ENCODE measurements at places on chromosomes 2 and 18. TPM values are rescaled to one million over a fixed set of nuclear protein-coding genes. Genes with fewer than 3 reads are reported as not detected.

Gene TLX2
- 0.10 TPM for total RNA-seq

Gene TNFAIP6
- not detected for total RNA-seq

Gene PID1
- not detected for total RNA-seq

Gene PPP1R1C
- total RNA-seq, result not detected

Gene OTOS
- not detected for total RNA-seq

Gene G6PC2
- not detected for total RNA-seq

Gene PTMA
- 2,162 TPM for total RNA-seq

Gene TMEM37
- not detected for total RNA-seq

- H3K4me1 ChIP-seq, result peaks cover 12% of the 10 kb centered on the region
- no peaks in the 10 kb centered on the region for H3K36me3 ChIP-seq
- no peak for DNase-seq
These were observed 616.6 kb downstream of the ZEB2 start for GRCh38 chr2:143903172-143903856.

GRCh38 chr2:191247381-191248057 is 2.3 kb downstream of the MYO1B start:
- no peak overlapping the region for H3K27ac ChIP-seq
- H3K27me3 ChIP-seq, result no peaks in the 10 kb centered on the region
- H3K4me3 ChIP-seq, result no peak overlapping the region

GRCh38 chr2:197613509-197613987 is 61.8 kb downstream of the RFTN2 start:
- H3K4me3 ChIP-seq, result no peak overlapping the region
- H3K36me3 ChIP-seq, result no peaks in the 10 kb centered on the region
- no peaks in the 10 kb centered on the region for H3K27me3 ChIP-seq
- peaks cover 11% of the 10 kb centered on the region for H3K4me1 ChIP-seq
- DNase-seq, result no peak
- no peak overlapping the region for H3K27ac ChIP-seq

DNA sequence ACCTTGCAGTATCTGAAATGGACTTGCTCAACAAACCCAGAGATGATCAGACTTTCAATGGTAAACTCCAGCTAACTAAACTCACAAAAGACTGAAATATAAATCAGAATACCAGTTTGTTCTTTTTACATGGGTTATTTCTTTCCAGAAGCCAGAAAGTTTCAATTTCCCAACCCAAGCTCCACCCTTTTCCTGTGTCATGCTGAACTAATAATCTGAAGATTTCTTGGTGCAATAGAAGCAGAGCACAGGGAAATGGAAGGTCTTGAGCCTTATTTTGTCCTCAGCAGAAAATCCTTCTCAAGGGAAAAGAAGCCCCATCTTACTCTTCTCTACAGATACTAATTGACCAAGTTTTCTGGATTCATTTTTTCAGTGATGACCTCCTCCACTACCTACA is 93.3 kb upstream of the PAPOLG start:
- no peak overlapping the region for H3K4me3 ChIP-seq
- no peak for DNase-seq
- H3K27me3 ChIP-seq, result peaks cover 6% of the 10 kb centered on the region
- no peak overlapping the region for H3K27ac ChIP-seq
- no peaks in the 10 kb centered on the region for H3K4me1 ChIP-seq

- H3K27me3 ChIP-seq, result peaks cover 2% of the 10 kb centered on the region
- H3K4me1 ChIP-seq, result no peaks in the 10 kb centered on the region
- no peaks in the 10 kb centered on the region for H3K36me3 ChIP-seq
- H3K4me3 ChIP-seq, result no peak overlapping the region
These were observed 52.3 kb downstream of the TCF7L1 start for GRCh38 chr2:85185431-85185940.

DNA sequence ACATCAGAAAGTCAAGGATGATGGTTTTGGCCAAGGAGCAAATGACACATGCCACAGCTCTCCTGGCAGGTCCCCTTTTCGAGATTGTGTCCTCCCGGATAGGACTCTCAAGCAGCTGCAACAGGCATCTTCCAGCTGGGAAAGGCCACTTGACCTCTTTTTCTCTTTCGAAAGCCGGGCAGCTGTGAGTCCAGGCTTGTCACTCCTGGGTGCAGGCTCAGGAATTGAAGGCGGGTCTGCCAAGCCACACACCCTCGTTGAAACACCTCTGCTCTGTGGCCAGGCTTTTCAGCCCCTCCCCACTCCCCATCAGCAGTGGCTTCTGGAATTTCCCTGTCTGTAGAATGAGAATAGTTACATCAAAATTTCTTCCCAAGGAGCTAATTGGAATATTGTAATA is 98.0 kb downstream of the CCDC138 start:
- no peak overlapping the region for H3K4me3 ChIP-seq
- peaks cover 10% of the 10 kb centered on the region for H3K36me3 ChIP-seq
- no peaks in the 10 kb centered on the region for H3K4me1 ChIP-seq
- H3K27ac ChIP-seq, result no peak overlapping the region
- no peaks in the 10 kb centered on the region for H3K27me3 ChIP-seq
- no peak for DNase-seq

- H3K36me3 ChIP-seq, result peaks cover 4% of the 10 kb centered on the region
- no peak overlapping the region for H3K4me3 ChIP-seq
- no peak for DNase-seq
These were observed 878.3 kb upstream of the ID2 start for GRCh38 chr2:7803515-7803914.

- H3K36me3 ChIP-seq, result no peaks in the 10 kb centered on the region
- H3K27ac ChIP-seq, result no peak overlapping the region
- no peaks in the 10 kb centered on the region for H3K27me3 ChIP-seq
- no peak overlapping the region for H3K4me3 ChIP-seq
These were observed 188.1 kb upstream of the ETAA1 start for GRCh38 chr2:67208887-67209500.

- H3K36me3 ChIP-seq, result no peaks in the 10 kb centered on the region
- peaks cover 3% of the 10 kb centered on the region for H3K4me1 ChIP-seq
- H3K4me3 ChIP-seq, result peak overlapping the region; percentile 71
- no peak overlapping the region for H3K27ac ChIP-seq
- H3K27me3 ChIP-seq, result peaks cover 15% of the 10 kb centered on the region
These were observed 35.4 kb downstream of the PTPN18 start for GRCh38 chr2:130391058-130391871.

- H3K4me3 ChIP-seq, result no peak overlapping the region
- H3K4me1 ChIP-seq, result peaks cover 29% of the 10 kb centered on the region
- peaks cover 27% of the 10 kb centered on the region for H3K36me3 ChIP-seq
- no peak overlapping the region for H3K27ac ChIP-seq
- H3K27me3 ChIP-seq, result no peaks in the 10 kb centered on the region
- DNase-seq, result no peak
These were observed 98.9 kb downstream of the RTP5 start for GRCh38 chr2:241968417-241968816.

GRCh38 chr2:26887151-26887550 is 39.2 kb downstream of the DPYSL5 start:
- no peak for DNase-seq
- H3K27ac ChIP-seq, result no peak overlapping the region
- H3K4me1 ChIP-seq, result no peaks in the 10 kb centered on the region
- no peaks in the 10 kb centered on the region for H3K27me3 ChIP-seq
- H3K36me3 ChIP-seq, result no peaks in the 10 kb centered on the region

DNA sequence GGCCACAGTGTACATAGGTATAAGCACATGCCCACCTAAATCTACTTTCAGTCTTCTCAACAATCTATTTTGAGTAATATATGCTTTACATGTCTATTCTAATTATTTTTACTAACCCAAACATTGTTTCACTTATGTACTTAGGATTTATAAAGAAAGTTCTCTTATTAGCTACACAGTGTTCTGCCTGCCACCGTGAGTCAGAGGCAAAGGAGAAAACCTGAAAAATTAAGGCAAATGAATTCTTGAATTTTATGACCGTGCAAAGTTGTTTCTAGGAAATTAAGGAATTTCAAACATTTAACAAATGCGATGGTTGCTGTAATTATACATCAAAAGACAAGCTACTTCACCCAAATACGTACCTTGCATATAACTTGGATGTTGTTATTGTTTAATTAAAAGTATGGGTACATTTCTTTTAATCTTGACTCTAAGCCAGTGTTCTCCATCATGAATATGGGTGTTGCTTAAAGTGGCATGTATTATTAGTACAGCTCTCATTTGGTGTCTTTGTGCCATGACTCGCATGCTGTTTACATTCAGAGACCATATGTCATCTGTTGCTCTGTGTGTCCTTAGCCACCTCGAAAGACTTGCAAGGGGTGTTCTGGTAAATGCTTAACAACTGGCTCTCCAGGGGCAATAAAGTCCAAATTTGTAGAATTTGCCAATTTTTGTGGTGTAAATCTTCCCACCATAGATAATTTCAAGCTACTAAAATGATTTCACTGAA is 154.3 kb upstream of the FN1 start:
- H3K4me3 ChIP-seq, result no peak overlapping the region
- no peak overlapping the region for H3K27ac ChIP-seq
- DNase-seq, result no peak
- H3K27me3 ChIP-seq, result no peaks in the 10 kb centered on the region
- H3K4me1 ChIP-seq, result no peaks in the 10 kb centered on the region
- H3K36me3 ChIP-seq, result no peaks in the 10 kb centered on the region

DNA sequence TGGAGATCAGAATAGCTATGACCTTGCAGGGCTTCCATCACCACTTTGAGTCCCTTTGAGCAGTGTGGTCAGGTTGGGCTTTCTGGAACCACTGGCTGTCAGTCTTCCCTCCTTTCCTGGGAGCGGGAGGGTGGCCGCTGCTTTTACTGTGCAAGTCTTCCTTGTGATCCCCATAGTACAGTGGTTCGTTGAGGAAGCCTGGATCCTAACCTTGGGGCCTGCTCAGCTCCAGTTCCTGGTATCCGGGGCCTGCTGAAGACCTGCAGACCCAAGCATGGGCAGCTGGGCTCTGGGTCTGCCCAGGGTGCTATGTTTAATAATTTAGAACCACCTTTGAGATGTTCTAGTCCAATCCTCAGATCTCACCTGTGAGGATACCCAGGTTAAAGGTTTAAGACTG is 104.2 kb downstream of the CLIP4 start:
- no peak overlapping the region for H3K27ac ChIP-seq
- no peak overlapping the region for H3K4me3 ChIP-seq
- H3K36me3 ChIP-seq, result no peaks in the 10 kb centered on the region
- no peaks in the 10 kb centered on the region for H3K4me1 ChIP-seq
- DNase-seq, result no peak

GRCh38 chr18:76346490-76347130 is 148.4 kb downstream of the ZNF516 start:
- peaks cover 5% of the 10 kb centered on the region for H3K27me3 ChIP-seq
- no peak overlapping the region for H3K4me3 ChIP-seq
- no peaks in the 10 kb centered on the region for H3K36me3 ChIP-seq
- no peak overlapping the region for H3K27ac ChIP-seq
- H3K4me1 ChIP-seq, result peaks cover 9% of the 10 kb centered on the region
- DNase-seq, result no peak

- DNase-seq, result no peak
- H3K27ac ChIP-seq, result no peak overlapping the region
- peaks cover 24% of the 10 kb centered on the region for H3K27me3 ChIP-seq
- H3K4me3 ChIP-seq, result no peak overlapping the region
- no peaks in the 10 kb centered on the region for H3K36me3 ChIP-seq
These were observed 403.0 kb downstream of the NBAS start for GRCh38 chr2:15158100-15158499.

DNA sequence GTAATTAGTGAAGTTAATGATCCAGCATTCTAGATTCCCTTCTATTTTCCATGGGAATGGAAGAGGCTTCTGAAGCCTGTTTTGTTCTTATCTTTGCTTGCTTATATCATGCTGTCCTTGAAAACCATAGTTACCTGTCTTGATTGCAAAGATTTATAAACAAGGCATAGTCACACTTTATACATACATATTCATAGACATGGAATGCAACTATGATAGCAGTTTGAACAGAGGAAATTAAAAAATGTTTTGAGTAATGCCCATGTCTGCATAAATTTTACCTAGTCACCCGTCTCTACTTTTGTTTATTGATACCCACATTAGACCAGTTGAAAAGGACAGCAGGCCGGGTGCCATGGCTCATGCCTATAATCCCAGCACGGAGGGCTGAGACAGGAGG is 289.0 kb downstream of the PTPRM start:
- H3K4me1 ChIP-seq, result no peaks in the 10 kb centered on the region
- no peaks in the 10 kb centered on the region for H3K36me3 ChIP-seq
- no peak overlapping the region for H3K4me3 ChIP-seq
- H3K27me3 ChIP-seq, result no peaks in the 10 kb centered on the region
- no peak for DNase-seq
- H3K27ac ChIP-seq, result no peak overlapping the region

- peaks cover 3% of the 10 kb centered on the region for H3K27me3 ChIP-seq
- DNase-seq, result no peak
- no peak overlapping the region for H3K27ac ChIP-seq
- no peak overlapping the region for H3K4me3 ChIP-seq
These were observed 211.2 kb upstream of the MYT1L start for GRCh38 chr2:2542316-2542715.

DNA sequence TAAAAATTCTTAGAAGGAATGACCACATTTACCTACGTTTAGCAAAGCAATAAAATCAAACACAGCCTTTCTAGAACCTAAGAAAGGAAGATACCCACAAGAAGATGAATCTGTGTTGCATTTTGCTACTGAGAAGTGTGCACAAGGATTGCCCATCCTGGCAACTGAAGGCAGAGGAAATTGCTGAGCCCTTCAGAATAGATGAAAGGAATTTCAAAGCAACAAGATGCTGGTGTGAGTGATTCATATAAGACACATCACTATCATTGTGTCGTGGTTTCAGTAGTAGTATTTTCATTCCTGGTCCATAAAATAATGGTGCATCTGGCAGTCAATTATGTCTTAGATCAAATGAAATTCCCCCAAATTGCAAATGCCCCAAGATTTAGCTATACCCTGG is 48.4 kb upstream of the ANKRD44 start:
- no peaks in the 10 kb centered on the region for H3K27me3 ChIP-seq
- peaks cover 28% of the 10 kb centered on the region for H3K4me1 ChIP-seq
- H3K4me3 ChIP-seq, result no peak overlapping the region
- no peaks in the 10 kb centered on the region for H3K36me3 ChIP-seq
- DNase-seq, result peak; percentile 51

GRCh38 chr2:149001496-149001895 is 37.0 kb upstream of the LYPD6B start:
- no peak overlapping the region for H3K4me3 ChIP-seq
- H3K4me1 ChIP-seq, result peaks cover 17% of the 10 kb centered on the region
- DNase-seq, result no peak
- peaks cover 13% of the 10 kb centered on the region for H3K36me3 ChIP-seq

GRCh38 chr2:30225131-30225762 is 6.1 kb upstream of the LBH start:
- peak overlapping the region; percentile 87 for H3K27ac ChIP-seq
- peaks cover 3% of the 10 kb centered on the region for H3K27me3 ChIP-seq
- peak; percentile 60 for DNase-seq

DNA sequence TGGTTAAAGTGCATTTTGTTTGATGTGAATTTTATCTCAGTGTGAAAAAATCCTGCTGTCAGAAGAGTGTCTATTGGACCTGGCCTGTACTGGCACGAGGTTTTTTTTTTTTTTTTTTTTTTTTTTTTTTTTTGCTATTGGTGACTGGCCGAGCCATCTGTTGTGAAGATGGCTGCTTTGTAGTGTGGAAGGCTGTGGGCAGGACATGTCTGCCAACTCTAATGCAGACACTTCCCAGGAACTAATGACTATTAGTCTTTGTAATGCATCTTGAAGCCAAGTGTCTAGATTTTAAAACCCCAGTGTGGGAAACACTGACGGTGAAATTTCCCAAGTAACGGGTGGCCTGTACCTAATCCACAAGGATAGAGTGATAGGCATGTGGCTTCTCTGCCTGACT is 34.3 kb downstream of the ZAP70 start:
- no peaks in the 10 kb centered on the region for H3K27me3 ChIP-seq
- no peak for DNase-seq
- H3K4me1 ChIP-seq, result peaks cover 31% of the 10 kb centered on the region
- H3K27ac ChIP-seq, result no peak overlapping the region

Measured in activated naive CD4-positive, alpha-beta T cell treated with anti-CD3 and anti-CD28 coated beads for 36 hours (primary cell).